ENCODE measurements at places on chromosomes 7 and 10.

DNA sequence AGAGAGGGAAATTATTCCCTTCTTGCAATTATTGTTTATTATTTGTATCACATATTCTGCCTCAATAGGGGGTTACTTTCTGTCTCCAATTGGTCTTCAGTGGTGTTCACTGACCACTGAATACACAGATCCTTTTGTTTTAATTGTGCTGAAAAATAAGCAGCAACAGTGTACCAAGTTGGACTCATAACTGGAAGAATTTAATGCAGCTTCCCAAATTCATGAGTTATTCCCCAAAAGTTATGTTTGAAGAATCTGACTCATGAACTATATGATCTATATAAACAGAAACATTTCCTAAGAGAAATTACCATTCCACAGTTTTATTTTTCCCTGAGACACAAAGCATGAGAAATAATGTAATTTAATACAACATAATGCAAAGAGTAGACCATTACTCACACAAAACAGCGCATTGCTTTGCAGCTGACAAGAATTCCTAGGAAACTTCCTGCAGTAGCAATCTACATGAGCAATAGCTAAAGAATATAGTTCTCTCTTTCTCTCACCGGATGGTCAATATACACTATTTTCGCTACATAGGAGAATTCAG is 479.2 kb downstream of the HTR7 start:
- no peak for DNase-seq

- no peak for DNase-seq
These were observed 16.3 kb upstream of the THSD7A start for GRCh38 chr7:11848251-11848650.

GRCh38 chr7:106493041-106493731 is 167.8 kb downstream of the CCDC71L start:
- DNase-seq, result no peak

- no peak for DNase-seq
These were observed 81.5 kb upstream of the GNAI1 start for GRCh38 chr7:80053124-80053523.

GRCh38 chr7:20510573-20510900 is 104.9 kb upstream of the ABCB5 start:
- DNase-seq, result no peak

DNA sequence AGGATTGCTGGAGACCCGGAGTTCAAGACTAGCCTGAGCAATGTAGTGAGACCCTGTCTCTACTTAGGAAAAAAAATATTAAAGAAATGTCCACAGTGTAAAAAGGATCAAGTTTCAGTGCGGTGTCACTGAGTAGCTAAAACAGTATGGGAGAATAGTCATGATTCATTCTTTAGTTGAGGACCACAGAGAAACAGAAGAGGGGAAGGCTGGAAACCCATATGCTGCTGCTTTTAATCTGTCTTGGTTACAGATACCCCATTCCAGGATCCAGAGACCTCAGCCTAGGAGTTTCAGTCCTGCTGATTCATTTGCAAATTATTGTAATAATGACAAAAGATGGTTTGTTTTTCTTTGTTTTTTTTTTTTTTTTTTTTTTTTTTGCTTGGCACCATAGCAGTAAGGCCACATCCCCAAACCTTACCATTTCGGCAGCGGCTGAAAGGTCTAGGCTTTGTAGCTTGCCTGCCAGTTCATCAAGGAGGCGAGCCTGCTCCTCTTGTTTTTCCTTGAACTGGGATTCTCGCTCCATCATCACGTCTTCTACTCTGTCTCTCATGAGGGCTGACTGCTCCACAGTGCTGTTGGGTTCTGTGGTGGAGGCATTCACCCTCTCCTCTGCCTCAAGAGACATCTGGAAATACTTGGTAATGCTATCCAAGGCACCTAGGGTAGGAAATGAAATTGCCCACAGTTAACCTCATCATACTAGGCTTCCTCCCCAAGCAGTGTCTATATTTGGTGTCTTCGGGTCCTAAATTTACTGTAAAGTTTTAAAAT is 44.2 kb downstream of the DLD start:
- DNase-seq, result no peak

GRCh38 chr10:69362471-69362954 is 54.2 kb downstream of the TACR2 start:
- no peak for DNase-seq

DNA sequence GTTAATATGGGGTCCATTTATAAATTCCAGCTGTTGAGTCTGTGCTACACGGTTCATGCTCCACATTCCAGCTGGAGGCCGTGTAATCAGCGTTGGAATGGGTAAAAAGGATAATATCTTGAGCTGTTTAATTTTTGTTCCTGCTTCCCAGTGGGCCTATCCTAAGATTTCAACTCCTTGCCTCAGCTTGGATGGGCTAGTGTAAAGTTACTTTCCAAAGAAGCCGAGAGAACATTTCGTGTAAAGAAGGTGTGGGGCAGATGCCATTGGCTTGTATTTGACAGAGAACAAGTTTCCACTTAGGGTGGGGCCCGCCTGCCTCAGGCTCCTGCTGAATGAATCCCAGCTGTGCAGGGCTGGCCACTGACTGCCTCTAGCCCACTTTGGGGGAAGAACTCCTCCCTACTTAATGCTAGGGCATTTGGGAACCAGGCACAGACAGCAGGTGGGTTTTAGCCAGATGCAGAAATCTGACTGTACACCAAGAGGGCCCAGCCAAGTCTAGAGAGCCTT is 125.9 kb upstream of the LYZL2 start:
- no peak for DNase-seq

- DNase-seq, result no peak
These were observed 18.7 kb upstream of the CYREN start for GRCh38 chr7:135189221-135189662.

GRCh38 chr7:28208506-28208905 is 27.9 kb upstream of the JAZF1 start:
- no peak for DNase-seq

GRCh38 chr10:48613016-48613415 is 8.1 kb upstream of the ARHGAP22 start:
- no peak for DNase-seq

DNA sequence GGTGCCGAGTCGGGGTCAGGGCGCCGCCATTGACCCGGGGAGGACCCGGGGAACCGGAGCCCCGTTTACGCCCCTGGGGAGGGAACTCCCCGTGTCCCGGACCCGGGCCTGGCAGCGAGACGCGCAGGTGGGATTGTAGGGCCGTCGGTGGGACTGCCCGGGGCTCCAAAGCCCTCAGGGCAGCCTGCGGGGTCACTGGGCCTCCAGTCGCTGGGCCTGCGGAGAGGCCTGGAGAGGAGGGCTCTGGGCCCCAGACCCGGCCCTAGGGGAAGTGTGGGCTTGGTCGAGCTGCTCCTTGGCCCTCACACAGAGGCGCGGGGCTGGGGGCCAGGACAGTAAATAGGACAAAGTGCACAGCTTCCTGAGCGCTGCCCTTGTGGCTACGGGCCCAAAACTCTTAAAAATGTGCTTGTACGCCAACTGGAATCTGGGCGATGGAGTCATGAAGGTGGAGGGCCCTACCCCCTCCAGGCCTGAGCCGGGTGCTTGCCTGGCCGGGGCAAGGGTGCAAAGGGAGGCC is 657 bp downstream of the ECHDC3 start:
- no peak for DNase-seq

DNA sequence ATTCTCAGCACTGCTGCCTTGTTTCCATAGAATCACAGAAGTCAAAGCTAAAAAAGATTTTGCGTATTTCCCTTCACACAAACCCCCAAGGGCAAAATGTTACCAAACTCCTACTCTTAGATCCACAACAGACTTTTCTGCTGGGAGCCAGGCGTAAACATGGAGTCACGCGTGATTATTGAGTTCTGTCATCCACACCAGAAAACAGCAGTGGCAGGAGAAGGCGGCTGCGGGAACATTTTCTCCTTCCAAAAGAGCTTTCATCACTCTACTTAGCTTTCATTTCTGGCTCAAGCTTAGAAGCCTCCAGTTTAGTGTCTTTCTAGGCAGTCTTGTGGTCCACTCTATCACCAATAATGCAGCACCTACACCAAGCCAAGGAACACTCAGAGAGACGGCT is 712.9 kb upstream of the NRP1 start:
- no peak for DNase-seq

DNA sequence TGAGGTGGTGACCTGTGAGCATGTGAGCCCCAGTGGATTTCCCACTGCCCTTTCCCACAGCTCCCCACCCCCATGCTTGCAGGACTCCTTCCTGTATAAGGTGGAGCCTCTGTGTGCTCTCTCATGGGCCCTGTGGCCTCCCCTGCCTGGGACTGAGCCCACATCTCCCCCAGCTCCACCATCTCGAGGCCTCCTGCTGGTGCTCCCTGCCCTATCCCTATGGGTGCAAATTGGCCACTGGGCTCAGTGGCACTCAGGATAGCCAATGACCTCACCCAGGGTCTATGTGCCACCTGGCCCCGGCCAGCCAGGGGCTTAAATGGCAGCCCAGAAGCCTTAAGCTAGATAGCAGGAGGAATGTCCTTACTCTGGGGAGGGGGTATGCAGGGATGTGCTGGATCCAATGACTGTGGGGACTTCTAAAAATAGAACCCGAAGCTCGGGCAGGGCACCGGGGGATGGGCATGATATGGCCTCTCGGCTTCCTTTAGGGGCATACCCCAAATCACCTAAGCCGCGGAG is 2.0 kb downstream of the LDB3 start:
- no peak for DNase-seq

GRCh38 chr10:10038348-10038747 is 979.3 kb upstream of the CELF2 start:
- DNase-seq, result no peak

DNA sequence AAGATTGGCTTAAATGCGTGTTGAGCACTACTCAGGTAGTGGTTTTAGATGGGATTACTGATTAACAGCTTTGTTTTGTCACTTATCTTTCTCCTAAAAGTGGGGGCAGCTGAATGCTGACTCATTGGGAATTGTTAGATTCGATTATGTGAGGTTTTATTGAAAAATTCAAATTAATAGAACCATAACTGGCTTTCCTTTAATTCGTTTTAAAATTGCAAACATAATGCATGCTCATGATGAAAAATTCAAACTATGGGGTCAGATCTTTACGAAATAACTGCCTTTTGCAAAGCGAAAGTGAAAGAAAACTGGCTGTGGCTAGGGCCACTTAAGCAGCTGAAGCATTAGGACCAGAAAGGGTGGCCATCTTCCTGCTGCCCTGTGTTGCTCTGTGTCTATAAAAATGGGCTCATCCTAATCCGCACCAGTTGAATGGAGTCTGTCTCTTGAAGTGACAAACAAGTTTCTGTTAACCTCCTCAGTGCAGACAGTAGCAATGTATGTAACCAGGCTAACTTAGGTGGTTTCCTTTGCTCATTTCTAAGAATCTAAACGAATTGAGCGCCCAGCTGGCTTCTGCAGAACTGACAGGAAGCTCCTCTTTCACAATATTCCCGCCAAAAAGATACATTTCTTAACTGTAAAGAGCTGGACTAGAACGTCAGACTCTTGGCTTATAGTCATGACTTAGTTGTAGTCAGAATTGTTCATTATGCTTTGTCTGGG is 27.8 kb downstream of the DENND10 start:
- DNase-seq, result peak; percentile 39
